ENCODE measurements at places on chromosomes 6 and 20.

DNA sequence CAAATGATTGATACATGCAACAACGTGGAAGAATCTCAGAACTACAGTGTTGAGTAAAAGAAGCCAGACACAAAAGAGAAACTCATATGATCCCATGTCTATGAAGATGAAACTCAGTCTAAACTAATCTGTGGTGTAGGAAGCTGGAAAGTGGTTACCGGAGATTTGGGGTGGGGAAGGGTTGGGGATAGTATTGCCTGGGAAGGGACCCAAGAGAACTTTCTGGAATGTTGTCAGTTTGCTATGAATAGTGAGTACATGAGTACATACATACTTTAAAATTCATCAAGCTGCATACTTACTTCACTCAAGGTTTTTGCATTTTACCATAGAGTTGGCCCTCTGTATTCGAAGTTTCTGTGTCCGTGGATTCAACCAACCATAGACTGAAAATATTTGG, 106.0 kb downstream of the SAMD5 start:
- DNase-seq: no peak

GRCh38 chr6:148128014-148128730, 214.5 kb upstream of the SASH1 start:
- no peak for DNase-seq

- no peak for DNase-seq
Observed at GRCh38 chr20:59723108-59723500, 118.8 kb downstream of the PHACTR3 start.

DNA sequence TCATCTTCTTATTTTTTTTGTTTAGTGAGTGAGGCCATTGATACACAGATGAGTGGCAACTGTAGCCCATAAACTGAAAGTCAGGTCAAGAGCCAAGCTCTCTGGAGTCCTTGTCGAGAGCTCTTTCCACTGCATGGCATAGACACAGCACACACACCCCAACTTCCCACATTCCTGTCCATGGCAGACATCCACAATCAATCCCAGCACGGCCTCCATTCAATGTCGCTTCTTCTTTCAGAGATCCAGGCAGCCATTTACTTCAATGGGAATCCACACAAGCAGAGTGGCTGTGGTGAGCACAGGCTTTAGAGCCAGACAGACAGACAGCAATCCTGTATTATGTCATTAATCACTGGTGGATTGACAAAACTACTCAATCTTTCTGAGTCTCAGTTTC, 34.9 kb upstream of the ECI2 start:
- no peak for DNase-seq

DNA sequence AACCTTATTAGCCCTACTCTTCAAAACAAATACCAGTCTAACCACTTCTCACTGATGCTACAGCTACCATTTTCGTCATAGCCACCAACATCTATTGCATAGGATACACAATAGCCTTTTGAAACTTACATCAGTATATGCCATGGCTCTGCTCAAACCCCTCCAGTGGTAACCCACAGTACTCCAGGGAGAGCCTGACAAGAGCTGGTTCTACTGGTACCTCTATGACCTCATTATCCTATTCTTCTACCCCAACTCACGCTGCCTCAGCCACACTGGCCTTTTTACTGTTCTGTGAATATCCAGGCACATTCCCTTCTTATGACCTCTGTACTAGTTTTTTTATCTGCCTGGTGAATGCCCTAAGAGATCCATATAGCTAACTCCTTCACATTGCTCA, 157.6 kb downstream of the ARHGAP18 start:
- no peak for DNase-seq

DNA sequence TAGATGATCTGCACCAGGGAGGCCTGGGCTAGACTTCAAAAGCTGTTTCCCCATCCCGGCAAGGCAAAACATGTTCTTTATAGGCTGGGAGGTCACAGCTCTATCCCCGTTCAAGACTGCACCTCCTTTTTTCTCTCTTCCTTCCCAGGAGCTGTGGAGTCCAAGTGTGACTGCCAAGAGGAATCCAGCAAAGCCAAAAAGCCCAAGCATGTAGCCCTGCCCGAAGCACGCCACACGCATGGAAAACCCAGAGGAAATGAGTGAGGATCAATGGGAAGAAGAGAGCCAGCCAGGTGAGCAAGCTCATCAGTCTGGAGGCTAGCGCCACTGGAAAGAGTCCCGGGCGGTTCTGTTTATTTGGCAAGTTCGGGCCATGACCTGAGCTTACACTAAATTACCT, 240.4 kb downstream of the PRL start:
- no peak for DNase-seq

- no peak for DNase-seq
Observed at GRCh38 chr6:157222201-157222981, 100.9 kb downstream of the TMEM242 start.

DNA sequence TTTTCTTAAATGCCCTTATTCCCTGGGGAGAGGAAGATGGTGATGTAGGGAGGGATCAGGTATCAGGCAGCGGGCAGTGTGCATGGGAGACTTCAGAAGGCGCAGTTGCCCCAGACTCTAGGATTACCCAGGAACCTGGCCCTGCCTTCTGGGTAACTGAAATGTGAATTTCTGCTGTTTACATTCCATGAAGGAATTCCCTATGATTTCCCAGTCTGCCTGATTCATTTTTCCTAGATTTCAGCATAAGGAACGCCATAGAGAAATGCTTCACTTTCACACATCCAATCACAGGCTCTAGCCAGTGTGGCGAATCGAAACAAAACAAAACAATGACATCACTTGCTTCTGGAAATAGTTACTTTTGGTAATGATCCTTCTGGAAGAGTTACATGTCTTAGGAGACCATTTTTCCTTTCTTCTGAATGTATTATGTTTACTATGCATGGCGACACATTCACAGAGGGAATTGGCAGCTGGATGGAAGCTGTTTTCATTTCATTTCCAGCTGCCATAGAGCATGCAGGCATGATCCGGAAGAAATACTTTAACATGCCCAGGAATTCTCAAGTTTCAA, 33.3 kb downstream of the LRP11 start:
- peak; percentile 68 for DNase-seq

DNA sequence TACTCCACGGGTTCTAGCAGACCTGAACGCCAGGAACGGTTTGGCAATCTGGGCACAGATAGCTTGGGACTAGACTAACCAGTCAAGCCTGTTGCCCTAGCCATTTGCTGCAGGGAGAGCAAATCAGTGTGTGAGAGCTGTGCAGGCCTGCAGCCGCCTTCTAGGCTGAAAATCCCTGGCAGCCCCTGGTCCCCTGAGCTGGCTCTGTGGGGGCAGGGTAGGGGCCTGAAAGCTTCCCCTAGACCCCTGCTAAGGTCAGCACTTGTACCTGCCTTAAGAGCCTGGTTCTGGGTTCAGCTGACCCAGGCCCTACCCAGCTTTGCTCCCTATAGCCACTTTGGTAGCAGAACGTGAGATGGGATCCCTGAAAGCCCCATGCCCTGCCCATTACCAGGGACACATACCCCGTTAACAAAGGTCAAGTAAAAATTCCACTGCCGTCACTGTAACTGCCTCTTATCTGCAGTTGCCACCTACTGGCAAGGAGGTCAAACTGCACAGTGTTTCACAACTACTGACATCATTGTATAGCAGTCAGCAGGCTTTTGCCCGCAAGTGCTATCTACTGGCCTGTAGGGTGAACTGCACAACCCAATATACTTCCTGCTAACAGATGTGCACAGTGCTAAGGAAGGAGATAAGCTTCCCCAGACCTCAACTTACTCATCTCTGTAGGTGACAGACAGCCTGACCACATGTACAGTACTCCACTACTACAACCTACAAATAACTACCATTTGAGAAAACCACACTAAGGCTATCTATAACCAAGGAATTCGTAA, 95.1 kb upstream of the OLIG3 start:
- peak; percentile 6 for DNase-seq

DNA sequence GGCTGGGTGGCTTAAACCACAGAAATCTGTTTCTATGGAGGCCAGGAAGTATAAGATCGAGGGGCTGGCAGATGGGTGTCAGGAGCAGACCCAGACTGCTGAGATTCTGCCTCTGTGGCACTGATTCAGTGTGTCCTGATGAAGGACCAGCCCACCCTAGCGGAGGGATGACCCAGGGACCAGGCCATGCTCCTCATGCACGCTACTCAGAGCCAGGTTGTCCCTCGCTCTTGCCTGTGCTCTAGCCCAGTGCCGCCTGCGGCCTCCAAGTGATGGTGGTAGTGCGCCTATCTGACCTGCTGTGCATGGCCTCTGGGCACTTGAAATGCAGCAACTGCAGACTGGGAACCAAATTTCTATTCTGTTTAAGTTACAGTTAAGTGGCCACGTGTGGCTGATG, 13.1 kb upstream of the APMAP start:
- no peak for DNase-seq

Data from AG08395 (cell line).